Motor neuron (in vitro differentiated cells): ENCODE measurements at places on chromosomes 13 and 19. TPM values are rescaled to one million over a fixed set of nuclear protein-coding genes. Genes with fewer than 3 reads are reported as not detected.

C5AR2 gene
- total RNA-seq, result 0.16 and 0.36 TPM in 2 replicates

DNA sequence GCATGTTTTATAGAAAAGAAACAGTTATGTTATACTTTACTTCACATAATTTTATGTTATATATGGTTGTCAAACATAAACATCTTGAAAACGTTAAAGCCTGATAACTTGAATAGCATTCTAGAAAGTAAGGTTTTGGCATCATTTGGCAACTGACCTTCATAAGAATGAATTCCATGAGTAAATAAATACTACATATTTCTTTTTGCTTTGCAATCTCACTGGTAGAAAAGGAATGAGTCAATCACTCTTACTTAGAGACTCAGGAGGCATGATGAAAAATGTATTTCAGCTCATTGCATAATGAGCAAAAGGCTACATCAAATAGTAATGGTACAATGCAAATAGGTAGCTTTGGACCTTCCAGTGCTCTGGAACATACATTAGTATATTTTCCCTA is 1381.9 kb downstream of the EFNB2 start:
- no peak for ATAC-seq

NDUFB7 gene
- total RNA-seq, result 270 and 274 TPM in 2 replicates

DNA sequence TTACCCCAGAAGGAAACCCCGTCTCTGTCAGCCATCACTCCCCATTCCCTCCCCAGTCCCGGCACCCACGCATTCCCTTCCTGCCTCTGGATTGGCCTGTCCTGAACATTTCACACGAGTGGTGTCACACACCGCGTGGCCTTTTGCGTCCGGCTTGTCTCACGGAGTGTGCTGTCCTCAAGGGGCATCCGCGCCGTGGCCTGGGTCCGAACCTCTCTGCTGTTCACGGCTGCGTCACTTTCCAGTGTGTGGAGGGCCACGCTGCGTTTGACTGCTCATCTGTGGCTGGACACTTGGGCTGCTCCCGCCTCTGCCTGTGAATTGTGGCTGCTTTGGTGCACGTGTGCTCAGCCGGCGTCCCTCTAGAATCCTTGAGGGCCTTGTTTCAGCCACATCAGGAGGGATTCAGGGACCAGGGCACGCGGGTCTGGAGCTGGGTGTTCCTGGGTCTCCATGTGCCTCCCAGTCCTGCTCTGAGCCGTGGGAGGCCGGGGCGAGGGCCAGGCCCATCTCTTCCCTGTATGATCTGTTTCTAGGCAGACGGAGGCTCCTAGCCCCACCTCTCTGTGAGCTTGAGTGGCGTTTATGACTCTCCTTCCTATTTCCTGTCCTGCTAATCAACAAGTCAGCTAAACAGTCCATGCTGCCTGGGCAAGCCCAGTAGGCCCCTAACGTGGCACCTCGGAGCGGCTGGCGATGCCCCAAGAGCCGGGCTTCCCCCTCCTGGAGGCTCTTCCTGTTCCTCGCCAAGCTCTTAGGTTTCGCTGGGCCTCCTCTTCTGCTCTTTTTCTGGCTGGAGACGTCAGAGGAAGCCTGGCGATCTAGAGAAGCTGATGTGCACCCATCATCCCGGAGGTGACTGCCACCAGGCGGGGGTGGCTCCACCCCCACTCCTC is 8.1 kb downstream of the STK11 start:
- ATAC-seq, result peak; percentile 18

DNA sequence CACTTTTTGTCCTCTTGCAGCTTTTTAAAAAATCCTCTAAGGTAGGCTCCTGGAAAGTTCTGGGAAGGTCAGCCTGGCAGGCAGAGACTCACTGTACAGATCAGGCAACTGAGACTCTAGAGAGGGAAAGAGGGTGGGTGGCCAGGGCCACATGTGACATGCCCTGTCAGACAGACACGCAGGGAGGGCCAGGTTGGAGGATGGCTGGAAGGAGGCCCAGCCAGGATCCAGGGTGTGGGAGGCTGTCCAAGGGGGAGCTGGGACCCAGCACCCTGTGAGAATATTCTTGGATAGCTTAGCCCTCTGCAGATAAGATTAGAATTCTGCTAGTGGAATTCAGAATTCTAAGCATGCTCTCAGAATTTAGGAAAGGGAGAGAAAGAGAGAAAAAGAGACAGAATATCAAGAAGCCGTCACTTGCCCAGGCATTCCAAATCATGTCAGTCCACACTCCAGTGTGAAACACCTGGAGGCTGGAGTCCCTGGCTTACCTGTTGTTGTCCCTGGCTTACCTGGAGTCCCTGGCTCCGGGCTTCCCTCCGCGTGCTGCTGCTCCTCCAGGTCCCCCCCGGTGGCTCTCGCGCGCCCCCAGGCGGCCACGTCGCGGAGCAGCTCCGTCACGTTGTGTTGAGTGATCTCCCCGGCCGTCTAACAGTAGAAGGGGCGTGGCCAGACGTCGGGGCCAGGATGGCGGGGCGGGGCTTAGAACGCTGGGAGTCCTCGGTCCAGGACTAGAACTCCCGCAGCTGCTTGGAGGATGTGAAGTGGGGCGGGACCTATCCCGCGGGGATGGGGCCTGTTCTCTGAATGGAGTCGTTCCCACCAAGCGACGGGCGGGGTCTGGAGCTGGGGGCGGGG is 2.8 kb upstream of the TNNI3 start:
- peak; percentile 75 for ATAC-seq

METTL21C gene
- not detected in 2 replicates for total RNA-seq

PTPRH gene
- total RNA-seq, result 3.6 and 4.0 TPM in 2 replicates

GRCh38 chr13:106163426-106163825 is 372.0 kb downstream of the EFNB2 start:
- ATAC-seq, result no peak

DNA sequence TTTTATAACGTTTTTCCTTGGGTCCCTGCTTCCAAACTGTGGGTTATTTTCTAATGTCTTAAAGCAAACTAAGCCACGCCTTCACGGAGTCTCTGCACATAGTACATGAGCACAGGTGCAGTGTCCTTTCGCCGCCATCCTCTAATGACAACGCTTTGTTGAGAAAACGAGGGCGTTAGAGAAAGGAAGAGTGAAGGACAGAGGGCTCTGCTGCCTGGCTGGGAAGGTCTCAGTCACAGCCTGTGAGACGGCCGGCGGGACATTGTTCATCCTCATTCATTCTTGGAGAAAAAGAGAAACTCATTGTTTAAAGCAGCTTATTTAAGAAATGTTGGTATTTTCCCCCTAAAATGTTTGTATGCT is 9.5 kb downstream of the IL17D start:
- no peak for ATAC-seq

- no peak for ATAC-seq
Measured at GRCh38 chr19:4676955-4677731, 7.0 kb upstream of the MYDGF start.

TEKTIP1 gene
- total RNA-seq, result 0.63 and 0.85 TPM in 2 replicates
